Kidney epithelial cell (primary cell): ENCODE measurements at places on chromosomes 12 and 14. TPM values are rescaled to one million over a fixed set of nuclear protein-coding genes. Genes with fewer than 3 reads are reported as not detected.

Gene PLXNC1
- total RNA-seq = 0.21 and 0.55 TPM in 2 replicates

Gene KLRC4
- not detected in 2 replicates for total RNA-seq

Gene ANKS1B
- 0.13 TPM in 1 of 2 replicates, not detected in the other for total RNA-seq

Gene TEX22
- total RNA-seq = 0.27 and 0.46 TPM in 2 replicates

Gene TAS2R50
- 0.41 and 0.96 TPM in 2 replicates for total RNA-seq

Gene APOF
- total RNA-seq = not detected in 2 replicates

Gene PPHLN1
- 51.2 and 57.2 TPM in 2 replicates for total RNA-seq

Gene DEPDC4
- 0.14 and 1.0 TPM in 2 replicates for total RNA-seq

Gene IFT43
- total RNA-seq = 47.1 and 48.9 TPM in 2 replicates

Gene EIF2B2
- 63.9 and 78.6 TPM in 2 replicates for total RNA-seq

Gene OR4K1
- total RNA-seq = not detected in 2 replicates

Gene GPRC5D
- not detected in 2 replicates for total RNA-seq

Gene STYK1
- 1.1 and 1.5 TPM in 2 replicates for total RNA-seq
